CD4-positive, alpha-beta T cell treated with Interleukin-4 for 1 hour (primary cell): ENCODE measurements at places on chromosomes 11 and 22.

GRCh38 chr11:9126636-9127035, 35.2 kb upstream of the SCUBE2 start:
- no peak for DNase-seq

DNA sequence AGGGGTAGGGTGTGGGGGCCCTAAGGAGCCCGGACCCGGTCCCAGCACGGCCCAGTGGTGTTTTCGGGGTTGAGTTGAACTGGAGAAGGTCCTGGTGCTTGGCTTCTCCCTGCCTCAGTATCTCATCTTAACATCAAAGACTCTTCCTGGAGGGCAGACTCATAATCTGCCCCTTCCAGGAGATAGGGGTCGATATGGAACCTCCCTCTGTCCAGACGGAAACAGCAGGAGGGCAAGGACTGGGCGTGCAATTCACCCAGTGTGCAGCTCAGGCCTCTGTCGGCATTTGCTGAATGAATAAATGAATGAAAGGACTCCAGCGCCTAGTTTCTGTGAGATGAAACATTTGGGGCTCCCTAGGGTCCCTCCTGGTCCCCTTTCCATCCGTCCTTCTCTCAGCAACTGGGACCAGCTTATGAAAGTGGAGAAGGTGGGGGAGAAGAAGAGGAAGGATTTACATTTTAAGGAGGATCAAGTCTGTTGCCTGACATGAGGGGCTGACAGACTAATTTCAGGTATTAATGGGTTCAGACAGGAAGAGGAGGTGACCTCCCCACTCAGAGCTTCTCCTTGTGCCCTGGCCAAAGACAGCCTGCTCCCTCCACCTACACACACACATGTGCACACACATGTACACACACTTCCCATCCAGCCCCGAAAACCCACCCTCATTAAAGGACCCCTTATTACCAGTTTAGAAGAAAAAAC, 1.1 kb upstream of the SHISA8 start:
- no peak for DNase-seq

DNA sequence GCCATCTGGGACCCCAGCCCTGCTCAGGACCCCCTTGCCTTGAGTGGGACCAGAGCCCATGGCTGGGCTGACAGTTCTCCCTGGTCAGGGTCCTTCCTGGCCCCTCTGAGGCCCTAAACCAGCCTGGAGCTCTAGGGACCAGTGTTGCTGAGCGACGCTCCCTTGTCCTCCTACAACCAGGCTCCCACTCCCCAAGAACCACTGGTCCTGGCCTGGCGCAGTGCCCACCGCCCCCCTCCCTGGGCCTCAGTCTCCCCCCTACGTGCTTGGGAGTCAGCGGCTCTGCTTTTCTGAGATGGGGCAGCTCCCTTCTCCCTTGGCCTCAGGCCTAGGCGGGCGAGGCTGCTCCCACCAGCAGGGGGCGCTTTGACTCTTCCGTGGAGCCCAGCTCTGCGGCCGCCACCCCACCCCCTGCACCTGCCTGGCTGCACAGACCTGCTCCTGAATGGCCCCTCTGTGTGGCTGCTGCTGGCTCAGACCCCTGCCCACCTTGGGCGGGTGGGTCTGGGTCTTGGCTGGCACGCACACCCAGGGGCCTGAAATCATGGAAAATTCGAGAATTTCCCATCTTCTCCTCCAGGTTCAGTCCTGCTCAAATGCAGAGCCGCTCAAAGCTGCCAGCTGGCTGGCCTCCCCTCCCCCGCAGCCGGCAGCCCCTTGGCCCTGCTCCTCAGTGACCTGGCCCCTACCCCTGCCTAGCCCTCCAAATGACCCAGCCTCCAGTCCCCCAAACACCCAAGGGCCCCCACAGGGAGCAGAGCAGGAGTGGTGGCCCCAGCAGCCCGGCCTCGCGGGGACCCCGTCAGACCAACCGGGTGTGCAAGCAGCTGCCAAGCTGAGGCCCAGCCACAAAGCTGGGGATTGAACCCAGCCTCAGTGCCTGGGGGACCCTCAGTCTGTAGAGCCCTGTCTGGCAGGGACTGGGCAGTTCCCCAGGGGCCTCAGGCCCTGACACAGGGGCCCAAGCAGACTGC, 9.1 kb downstream of the PRR33 start:
- peak; percentile 79 for DNase-seq

- DNase-seq = no peak
Observed at GRCh38 chr22:45961679-45962433, 15.1 kb downstream of the WNT7B start.

DNA sequence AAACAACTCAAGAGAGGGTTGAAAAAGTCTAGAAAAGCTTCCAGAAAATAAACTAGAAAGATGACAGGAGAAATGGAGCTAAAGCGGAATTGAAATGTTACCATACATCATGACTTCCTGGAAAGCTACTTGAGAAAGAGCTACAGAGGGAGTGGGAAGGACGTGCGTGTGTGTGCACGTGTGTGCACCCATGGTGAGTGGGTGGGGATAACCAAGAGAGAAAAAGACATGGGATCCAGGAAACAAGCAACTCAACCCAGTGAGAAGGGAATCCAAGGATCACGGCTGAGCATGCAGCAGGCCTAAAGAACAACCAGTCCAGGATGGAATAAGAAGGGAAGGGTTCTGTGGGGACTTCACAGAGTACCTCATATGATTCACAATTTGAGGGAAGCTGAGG, 21.6 kb downstream of the APOL1 start:
- no peak for DNase-seq

- no peak for DNase-seq
Observed at GRCh38 chr11:95339086-95339901, 108.3 kb upstream of the SESN3 start.

GRCh38 chr11:96124155-96124554, 200.2 kb upstream of the MTMR2 start:
- no peak for DNase-seq

- peak; percentile 42 for DNase-seq
Observed at GRCh38 chr11:83159902-83160865, 3.3 kb downstream of the PCF11 start.

DNA sequence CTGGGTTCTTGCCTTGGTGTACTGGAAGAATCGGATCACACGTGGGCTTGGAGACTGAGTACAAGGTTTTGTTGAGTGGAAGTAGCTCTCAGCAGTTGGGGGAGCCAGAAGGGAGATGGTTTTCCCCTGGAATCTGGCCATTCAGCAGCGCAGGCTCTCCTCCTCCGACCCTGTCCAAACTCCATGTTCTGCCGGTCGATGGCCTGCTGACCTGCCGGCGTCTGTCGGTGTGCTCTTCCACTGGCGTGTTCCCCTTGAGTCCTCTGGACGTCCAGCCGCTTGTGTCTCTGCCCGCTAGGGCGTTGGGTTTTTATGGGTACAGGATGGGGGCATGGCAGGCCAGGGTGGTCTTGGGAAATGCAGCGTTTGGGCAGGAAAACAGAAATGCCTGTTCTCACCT, 38.5 kb upstream of the SLN start:
- DNase-seq = no peak

GRCh38 chr11:74306435-74307175, 4.8 kb downstream of the P4HA3 start:
- no peak for DNase-seq

DNA sequence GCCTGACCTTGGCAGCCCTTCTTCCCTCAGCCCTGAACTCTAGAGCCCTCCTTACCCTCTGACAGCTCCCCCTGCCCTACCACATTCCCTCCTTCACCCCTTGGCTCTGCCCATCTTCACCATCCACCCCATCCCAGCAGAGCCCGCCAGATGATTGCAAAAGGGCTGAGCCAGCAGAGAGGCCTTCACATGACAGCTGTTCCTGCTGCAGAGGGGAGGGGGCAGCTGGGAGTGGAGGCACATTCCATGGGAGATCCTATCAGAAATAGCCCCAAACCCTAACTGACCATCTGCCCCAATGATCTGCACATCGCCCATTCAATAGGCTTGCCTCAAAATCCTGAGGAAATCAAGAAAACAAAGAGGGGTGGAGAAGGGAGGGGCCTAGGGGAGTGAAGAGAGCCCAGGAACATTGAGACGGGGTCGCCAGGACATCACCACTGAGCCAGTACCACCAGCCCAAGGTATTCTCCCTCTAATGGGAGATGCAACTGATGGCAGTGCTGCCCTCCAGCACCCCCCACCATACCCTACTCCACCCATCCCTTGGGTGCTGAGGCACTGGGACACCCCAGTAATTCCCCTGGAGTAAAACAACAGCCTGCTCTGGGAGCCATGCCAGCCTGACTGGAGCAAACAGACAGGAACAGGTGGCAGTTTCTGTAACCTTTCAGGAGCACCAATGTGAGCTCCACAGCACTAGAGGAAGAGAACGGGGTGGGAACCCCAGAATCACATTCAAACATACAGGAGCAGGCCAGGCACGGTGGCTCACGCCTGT, 8.0 kb upstream of the AHNAK start:
- no peak for DNase-seq

DNA sequence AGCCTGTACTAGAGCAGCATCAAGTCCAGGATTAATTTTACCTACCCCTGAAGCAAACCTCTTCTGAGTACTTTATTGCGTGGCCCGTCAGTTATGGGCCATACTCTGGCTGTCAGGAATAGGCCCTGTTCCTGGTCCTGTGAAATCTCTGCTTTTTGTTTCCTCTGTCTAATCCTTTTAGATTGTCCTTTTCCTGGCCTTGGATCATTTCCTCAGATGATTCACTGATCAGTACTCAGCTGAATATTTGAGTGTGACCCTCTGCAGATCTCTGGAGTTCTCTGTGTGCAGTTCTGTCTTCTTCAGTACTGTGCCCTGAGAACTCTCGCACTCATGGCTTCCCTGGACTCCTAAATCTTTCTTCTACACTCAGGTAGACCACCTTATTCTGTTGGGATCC, 123.5 kb downstream of the UVRAG start:
- DNase-seq = no peak

DNA sequence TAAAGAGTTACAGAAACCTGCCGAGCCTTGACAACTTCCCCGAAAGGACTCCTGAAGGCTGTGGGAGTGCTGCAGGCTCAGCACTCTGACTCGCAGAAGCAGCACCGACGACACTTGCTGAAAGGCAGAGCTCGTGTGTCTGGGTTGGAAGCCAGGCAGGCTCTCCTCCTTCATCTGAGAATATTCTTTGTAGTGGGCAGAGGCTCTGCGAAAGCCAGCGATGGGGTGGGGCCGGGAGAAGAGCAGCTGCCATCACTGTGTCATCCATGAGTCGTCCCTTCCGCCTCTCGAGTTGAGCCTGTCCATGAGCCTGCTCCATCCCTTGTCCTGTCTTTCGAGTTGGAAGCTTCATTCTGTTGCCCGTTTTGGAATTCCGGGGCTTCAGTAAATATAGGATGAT, 11.9 kb downstream of the GLB1L2 start:
- DNase-seq = no peak

GRCh38 chr11:62501432-62501891, 45.1 kb downstream of the AHNAK start:
- DNase-seq = no peak

DNA sequence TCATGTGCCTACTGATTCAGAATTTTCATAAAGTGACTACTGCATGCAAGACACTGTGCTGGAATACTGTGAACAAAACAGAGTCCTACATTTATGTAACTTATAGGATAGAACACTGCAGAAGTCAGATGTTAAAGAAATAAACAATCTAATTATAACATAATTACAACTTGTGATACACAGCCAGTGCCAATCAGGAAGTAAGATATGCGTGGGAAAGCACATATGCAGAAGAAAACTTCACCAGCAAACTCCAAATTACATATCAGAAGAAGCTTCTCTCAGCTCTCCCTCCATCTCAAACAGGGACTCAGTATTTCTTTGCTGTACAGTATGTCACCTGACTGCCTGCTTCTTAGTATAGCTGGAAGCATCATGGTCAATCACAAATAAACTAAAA, 37.4 kb downstream of the PAK1 start:
- no peak for DNase-seq

GRCh38 chr11:65894034-65894591, 3.6 kb downstream of the CCDC85B start:
- peak; percentile 51 for DNase-seq

DNA sequence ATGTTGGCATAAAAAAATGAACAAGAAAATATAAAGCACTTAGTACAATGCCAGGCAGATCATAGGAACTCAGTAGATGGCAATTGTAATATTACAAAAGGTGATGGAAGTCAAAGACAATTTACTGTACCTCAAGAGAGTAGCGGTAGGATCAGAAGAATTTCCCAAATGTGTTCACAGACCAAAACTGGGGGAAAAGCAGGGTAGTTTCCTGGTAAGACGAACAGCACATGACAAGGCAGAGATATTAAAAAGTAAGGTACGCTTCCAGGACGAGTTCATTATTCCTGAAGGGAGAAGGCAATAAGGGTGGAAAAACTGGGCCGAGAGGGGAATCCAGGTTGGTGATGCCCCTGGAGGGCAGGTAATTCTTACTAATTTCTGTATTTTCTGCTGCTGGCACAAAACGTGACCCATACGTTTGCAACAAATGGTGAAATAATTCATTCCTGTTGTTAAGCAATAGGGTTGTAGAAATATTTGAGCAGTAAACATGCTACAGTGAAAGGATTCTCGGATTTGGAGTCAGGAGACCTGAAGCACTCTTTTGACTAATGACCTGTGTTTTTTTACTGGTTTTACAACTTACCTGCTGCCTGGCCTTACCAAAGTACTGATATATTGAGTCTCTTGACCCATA, 786 bp upstream of the ANKRD42 start:
- no peak for DNase-seq

GRCh38 chr11:41392596-41392995, 66.9 kb downstream of the LRRC4C start:
- no peak for DNase-seq

- no peak for DNase-seq
Observed at GRCh38 chr11:109968299-109968698, 124.9 kb upstream of the ZC3H12C start.

GRCh38 chr11:64855596-64856304, 11.3 kb upstream of the CDC42BPG start:
- DNase-seq = no peak

- DNase-seq = no peak
Observed at GRCh38 chr11:92129811-92130210, 94.8 kb upstream of the FAT3 start.

GRCh38 chr22:30806391-30806861, 111.8 kb downstream of the OSBP2 start:
- no peak for DNase-seq

DNA sequence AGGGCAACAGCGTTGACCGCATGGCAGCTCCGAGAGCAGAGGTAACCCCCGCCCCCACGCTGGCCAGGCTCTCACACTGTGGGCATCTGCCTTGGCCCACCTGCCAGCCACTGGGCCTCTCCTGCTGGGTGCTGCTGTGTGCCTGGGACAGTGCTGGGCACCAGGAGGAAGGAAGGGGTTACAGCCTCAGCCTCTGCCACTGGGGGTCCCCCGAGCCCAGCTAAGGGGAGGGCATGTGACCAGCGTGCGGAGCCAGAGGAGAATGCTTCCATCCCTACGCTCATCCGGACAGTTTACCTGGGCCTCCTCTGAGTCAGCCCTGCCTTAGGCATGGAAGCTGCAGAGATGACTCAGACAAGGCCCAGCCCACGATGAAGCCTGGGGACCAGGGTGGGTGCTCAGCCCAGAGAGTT, 10.9 kb downstream of the NCF4 start:
- DNase-seq = no peak

- DNase-seq = no peak
Observed at GRCh38 chr22:41350087-41350486, 31.7 kb upstream of the TEF start.

GRCh38 chr11:4154503-4154902, 59.9 kb downstream of the RRM1 start:
- DNase-seq = no peak
